ENCODE measurements at places on chromosomes 7 and 10.

GRCh38 chr7:135271255-135271615 lies 37.6 kb downstream of the STRA8 start:
- no peak for DNase-seq

- no peak for DNase-seq
Observed at GRCh38 chr7:66687186-66687585, 53.3 kb upstream of the RABGEF1 start.

DNA sequence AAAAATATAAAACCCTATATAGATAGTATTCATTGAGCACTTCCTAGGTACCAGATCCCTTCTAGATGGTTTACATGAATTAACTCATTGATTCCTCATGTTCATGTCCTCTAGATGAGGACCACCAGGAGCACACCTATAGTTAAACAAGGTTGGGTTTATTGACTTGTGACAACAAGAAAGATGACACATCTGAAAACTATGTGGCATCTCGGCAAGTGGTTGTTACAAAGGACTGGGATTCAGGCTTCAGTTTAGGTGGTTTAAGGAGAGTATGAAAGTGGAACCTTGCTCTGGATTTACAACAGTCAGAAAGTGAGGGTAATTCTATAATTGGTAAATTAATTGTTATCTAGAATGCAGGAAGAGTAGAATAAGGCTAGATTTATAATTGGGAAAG lies 99.0 kb upstream of the PHF14 start:
- no peak for DNase-seq

GRCh38 chr10:127283017-127283416 lies 86.6 kb upstream of the INSYN2A start:
- DNase-seq = no peak

GRCh38 chr10:95440756-95441546 lies 120.2 kb downstream of the SORBS1 start:
- DNase-seq = no peak

DNA sequence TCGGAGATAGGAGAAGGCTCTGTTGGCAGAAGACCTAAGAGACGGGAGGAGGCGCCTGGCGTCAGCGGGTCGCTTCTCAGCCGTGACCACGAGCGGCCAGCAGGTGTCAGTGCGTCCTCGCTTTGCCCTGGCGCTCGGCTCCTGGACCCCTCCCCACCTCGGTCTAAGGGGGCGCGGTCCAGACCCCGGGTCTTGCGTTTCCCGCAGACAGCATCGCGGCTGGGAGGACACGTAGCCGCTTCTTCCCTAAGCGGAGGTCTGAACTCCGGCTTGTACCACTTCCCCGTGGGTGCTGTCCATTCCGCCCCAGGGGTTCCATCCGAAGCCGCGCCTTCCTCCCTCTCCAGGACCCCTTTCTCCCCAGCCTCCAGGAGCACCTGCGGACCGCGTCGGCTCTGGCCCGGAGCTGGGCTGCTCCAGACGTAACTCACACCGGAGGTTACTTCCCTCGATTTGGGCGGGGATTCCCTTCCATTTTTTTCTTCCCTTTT lies 593 bp upstream of the ADRA2A start:
- DNase-seq = peak; percentile 51

DNA sequence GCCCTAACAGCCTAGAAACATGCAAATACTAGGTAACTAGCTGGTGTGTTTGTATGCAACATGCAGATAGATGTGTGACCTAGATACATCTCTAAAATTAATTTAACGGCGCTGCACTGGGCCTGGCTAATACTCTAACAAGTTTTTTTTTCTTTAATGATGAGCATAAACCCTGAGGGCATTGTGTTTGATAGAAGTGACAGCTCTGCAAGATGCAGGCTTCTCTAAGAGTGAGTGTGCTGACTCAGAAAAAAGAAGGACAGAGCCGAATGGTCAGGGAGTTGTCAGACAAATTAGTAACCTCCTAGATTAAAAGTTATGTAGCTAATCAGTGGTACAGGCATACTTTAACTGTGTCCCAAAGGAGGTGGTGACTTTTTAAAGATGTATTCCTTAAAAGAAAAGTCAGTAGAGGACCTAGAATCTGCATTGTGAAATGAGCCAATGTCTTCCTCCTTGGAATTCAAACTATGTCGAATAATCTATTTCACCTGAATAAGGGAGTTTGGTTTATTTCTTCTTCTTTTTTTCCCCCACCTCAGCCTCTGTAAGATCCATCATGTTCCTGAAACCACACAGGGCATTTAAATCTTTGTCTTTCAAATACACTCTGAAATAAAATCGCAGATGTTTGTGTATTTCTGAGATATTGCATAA lies 315.1 kb downstream of the GFRA1 start:
- no peak for DNase-seq

All from fibroblast of pulmonary artery (primary cell).